ENCODE measurements at places on chromosomes 4 and X. TPM values are rescaled to one million over a fixed set of nuclear protein-coding genes. Genes with fewer than 3 reads are reported as not detected.

ETDA gene
- total RNA-seq = not detected

RPA4 gene
- total RNA-seq = not detected

FAM47A gene
- total RNA-seq = not detected

RNF212 gene
- 2.7 TPM for total RNA-seq

DMP1 gene
- total RNA-seq = 0.11 TPM

PGRMC2 gene
- 68.2 TPM for total RNA-seq

TECRL gene
- total RNA-seq = not detected

ASMT gene
- 0.87 TPM for total RNA-seq

NSUN7 gene
- 28.9 TPM for total RNA-seq

LAMP2 gene
- total RNA-seq = 31.2 TPM

FABP2 gene
- total RNA-seq = not detected

FAM50A gene
- total RNA-seq = 51.8 TPM

RAB33A gene
- total RNA-seq = 3.0 TPM

- DNase-seq = no peak
Measured at GRCh38 chrX:38166478-38167083, 54.1 kb downstream of the SRPX start.

DNA sequence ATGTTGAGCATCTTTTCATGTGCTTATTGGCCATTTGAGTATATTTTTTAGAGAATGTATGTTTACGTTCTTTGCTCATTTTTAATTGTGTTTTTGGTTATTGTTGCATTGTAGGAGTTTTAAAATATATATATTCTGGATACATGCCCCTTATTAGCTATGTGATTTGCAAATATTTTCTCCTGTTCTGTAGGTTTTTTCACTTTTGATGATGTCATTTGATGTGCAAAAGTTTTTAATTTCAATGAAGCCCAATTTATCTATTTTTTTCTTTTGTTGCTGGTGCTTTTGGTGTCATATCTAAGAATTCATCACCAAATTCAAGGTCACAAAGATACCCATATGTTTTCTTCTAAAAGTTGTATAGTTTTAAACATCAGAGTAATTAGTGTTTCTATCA is 6.8 kb downstream of the ARMCX5 start:
- DNase-seq = no peak

GRCh38 chrX:12076046-12076445 is 62.2 kb upstream of the FRMPD4 start:
- no peak for DNase-seq

- no peak for DNase-seq
Measured at GRCh38 chr4:76105652-76106051, 31.1 kb downstream of the ART3 start.

DNA sequence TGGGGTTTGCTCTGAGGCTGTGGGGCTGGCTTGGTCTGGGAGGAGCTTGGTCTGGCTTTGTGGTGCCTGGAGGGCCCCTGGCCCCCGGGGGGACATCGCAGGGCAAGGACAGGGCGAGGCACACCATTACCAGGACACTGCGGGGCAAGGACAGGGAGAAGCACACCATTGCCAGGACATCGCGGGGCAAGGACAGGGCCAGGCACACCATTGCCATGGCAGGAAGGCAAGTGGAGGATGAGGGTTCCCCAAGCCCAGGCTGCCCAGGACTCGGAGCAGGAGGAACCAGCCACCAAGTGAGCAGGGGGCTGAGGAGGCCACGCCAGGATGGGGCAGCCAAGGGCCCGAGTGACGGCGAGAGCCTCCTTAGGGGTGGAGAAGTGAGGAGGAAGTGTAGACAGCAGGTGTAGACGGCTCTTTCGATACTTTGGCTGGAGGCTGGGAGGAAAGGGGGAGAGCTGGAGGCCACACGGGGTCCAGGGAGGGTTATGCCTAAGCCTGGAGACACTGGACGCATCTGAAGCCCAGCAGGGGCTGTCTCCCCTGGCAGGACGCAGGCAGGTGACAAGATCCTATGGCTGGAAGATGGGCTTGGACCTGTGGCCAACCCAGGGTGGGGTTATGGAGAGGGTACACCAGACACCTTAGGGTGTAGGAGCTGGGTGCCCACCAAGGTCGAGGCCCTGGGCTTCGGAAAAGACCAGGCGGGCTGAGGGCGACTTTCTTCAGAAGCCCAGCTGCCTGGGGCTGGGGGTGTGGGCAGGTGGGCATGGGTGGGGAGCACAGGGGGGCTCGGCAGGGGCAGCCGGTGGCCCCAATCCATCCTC is 7.3 kb downstream of the NKX1-1 start:
- DNase-seq = peak; percentile 4

GRCh38 chr4:150950657-150951288 is 64.3 kb downstream of the LRBA start:
- DNase-seq = no peak

DNA sequence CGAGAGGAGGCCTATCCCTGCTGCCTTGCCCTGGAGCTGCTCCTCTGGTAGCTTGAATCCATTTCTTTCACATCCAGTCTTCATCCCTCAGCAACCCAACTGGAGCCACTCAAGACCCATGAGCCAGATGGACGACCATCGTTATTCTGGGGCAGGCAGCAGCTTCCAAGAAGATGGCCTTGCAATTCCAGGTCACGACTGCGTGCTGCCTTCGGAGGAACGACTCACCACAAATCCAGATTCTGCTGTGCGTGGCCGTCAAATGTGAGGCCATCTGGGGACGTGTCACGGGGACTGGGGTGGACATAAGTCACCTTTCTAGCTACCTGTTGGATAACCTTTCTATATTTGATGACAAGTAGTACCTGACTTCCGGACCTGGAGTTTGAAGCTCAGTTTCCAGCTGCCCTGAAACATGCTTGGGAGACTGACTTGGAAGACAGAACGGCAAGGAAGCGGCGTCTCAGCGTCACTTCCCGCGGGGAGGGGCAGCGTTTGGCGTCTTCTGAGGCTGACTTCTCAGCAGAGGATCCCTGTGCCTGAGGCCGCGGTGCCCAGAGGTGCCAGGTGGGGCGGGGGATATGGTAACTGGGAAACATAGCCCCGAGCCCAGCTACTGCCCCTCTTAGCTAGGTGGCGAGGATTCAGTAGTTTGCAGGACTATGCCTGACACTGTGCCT is 11.7 kb upstream of the TMEM271 start:
- DNase-seq = no peak

GRCh38 chrX:8879750-8880149 is 78.6 kb upstream of the FAM9A start:
- peak; percentile 62 for DNase-seq

DNA sequence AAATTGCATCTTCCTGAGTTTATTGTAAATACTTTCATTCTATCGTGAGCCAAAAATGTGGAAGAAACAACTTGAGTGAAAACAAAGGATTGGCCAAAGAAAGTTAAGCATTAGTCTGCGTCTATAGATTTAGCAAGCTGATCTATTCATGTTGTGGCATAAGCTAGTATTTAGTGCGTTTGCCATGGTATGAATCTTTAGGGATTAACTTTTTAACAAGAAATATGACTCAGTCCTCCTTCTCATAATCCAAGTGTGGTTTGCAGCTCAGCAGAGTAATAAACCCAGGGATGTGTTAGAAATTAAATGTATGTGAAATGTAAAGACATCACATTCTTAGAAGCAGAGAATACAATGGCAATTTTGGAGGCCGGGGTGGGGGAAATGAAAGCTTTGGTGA is 1110.9 kb downstream of the NLGN4X start:
- no peak for DNase-seq

DNA sequence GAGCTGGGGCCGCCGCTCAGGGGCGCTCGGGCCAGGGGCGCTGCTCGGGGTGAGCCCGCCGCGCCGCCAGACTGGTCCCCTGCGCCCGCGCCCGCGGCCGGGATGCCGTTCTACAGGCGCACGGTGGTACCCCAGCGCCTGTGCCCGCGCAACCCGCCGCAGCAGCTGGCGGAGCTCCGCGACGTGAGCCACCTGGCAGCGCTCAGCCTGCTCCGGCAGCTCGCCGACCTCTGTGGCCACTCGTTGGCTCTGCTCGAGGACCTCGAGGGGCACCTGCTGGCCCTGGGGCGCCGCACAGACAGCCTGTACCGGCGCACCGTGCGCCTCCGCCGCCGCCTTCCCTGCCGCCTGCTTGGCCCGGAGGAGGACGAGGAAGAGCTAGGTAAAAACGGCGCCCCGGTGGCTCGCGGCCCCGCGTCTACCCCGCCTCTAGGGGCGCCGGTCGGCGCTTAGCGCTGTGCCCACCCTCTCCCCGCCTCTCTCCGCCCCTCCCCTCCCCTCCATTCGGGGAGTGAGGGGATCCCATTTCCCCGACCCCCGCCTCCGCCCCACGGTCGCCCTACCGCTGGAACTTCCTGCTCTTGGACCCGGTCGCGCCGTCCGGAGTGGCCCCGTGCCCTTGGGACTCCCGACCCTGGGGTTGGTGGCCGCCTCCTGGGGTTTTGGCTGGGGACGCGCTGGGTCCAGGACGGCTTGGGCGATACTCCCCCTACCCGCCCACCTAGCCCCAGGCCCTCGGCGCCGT is 513 bp downstream of the NHSL2 start:
- peak; percentile 73 for DNase-seq

DNA sequence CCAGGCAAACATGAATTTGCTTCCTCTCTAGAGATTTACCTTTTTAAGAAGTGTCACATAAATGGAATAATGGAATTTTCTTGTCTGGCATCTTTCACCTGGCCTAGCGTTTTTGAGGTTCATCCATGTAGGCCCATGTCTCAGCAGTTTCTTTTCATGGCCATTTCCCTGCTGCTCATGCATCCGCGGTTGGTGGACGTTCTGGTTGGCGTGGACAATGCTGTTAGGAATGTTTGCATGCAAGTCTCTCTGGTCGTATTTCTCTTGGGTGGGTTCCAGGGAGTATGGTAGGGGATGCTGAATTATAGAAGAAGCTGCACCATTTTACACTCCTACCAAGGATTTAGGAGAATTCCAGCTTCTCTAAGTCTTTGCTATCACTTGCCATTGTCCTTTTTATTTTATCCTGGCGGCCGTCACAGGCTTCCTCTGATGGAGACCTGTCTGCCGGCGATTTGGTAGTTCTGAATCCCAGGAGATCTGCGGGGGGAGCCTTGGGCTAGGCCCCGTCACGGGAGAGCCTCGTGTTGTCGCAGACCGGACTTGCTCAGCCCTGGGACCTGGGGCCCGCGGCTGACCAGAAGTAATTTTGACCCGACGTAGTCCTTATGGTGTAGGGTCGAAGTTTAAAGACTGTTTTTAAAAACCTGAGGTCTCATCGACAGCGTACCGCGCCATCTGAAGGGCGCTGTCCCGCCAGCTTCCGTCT is 56.9 kb upstream of the TADA2B start:
- DNase-seq = no peak

- DNase-seq = no peak
Measured at GRCh38 chr4:25847329-25847728, 15.5 kb downstream of the SEL1L3 start.

DNA sequence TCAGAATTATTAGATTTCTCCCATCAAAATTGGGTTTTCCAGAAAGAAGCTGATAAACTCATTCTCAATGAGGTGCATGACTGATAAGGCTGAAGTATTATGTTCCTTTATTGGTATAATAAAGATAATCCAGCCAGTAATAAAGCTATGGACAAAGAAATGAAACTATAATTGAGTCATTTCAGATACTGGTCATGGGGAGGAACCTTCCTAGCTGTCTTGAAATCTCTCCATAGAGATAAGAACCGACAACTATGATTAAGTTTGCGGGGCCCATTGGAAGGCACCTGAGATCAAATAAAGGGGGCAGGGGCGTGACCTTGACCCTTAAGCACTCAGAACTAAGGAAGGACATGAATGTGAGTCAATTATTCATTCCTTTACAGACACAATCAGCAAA is 47.8 kb downstream of the RAI2 start:
- no peak for DNase-seq

GRCh38 chr4:153791746-153792617 is 3.1 kb upstream of the SFRP2 start:
- peak; percentile 93 for DNase-seq

DNA sequence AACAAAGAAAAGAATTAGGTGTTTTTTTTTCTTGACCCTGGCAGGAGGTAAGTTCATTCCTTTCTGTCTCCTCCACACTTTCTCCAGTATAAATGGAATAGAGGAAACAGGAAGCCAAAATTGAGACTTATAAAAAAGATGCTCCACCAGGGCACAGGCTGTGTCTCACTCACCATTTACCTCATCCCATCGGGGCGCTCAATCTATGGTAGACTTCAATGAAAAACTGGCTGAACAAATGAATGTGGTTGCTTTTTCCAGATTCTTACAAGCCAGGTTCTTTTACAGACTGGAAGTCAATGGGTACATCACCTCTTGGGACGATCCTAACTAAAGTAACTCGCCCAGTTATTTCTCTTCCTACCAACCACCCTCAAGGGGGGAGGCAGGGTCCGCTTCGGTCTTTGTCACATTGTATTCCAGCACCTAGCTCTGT is 685 bp downstream of the COMMD8 start:
- no peak for DNase-seq

Measured in WTC11 (cell line).